ENCODE measurements at places on chromosomes 4 and X. TPM values are rescaled to one million over a fixed set of nuclear protein-coding genes. Genes with fewer than 3 reads are reported as not detected.

Gene MAGEB2
- total RNA-seq, result not detected

Gene ADH6
- not detected for total RNA-seq

Gene GASK1B
- total RNA-seq, result 57.8 TPM

Gene AFAP1
- 29.8 TPM for total RNA-seq

Gene AMBN
- not detected for total RNA-seq

Gene NALF2
- total RNA-seq, result 0.20 TPM

DNA sequence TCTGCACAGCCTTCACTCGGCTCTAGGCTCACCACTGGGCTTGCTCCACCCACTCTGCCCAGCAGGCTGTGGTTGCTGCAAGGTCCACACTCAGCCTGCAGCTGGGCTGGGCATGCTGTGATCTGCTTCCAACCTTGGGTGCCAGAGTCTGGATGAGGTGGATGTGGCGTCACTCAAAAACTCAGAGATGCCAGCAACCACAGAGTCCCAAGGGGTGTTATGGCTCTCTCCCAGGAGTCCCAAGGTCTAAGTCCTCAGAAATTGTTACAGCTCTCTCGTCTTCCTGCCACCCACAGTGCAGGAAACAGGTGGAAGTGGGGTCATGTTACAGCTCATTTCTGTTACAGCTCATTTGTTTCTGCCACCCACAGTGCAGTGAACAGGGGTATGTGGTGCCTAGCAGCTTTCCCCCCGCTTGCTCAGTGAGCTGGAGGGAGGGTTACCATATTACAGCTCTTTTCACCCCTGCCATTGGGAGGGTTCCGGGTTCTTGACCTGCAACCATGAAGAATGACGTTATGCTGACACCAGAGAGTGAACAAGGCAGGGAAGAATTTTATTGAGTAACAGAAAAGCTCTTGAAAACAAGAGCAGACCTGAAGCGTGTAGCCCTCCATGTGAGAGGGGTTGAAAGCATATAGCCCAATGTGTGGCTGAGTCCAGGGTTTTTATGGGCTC lies 893.9 kb downstream of the PCDH7 start:
- no peak for DNase-seq

GRCh38 chrX:42289492-42290385 lies 366.4 kb upstream of the CASK start:
- no peak for DNase-seq

DNA sequence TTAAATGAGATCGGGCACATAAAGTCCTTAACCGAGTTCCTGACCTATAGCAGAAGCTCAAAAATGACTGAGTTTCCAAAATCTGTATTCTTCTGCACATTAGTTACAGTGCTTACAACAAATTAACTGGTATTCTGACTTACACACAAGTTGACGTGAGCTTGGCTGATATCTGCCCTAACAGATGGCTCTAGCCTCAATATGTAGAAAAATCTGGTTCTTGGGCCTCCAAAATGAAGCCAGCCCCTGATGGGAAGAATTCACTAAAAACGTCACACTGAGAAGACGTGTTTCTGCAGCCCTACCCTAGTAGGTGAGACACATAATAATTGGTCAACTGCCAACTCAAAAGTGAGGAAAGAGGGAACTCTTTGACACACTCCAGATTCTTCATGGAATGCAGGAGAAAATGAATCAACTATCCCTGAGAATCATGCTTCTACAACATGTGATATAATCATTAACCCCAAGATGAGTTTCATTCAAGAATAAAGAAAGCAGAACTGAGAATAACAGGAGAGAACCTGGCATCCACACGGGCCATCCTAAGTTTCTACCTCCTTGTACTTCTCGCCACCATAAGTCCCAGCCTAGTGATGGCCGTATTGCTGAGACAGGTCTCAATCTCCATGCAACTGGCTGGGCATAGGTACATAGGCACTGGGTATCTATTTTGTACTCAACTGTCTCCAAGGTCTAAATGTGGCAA lies 8.2 kb downstream of the STX18 start:
- no peak for DNase-seq

GRCh38 chr4:174177536-174177935 lies 105.9 kb downstream of the FBXO8 start:
- DNase-seq, result no peak

DNA sequence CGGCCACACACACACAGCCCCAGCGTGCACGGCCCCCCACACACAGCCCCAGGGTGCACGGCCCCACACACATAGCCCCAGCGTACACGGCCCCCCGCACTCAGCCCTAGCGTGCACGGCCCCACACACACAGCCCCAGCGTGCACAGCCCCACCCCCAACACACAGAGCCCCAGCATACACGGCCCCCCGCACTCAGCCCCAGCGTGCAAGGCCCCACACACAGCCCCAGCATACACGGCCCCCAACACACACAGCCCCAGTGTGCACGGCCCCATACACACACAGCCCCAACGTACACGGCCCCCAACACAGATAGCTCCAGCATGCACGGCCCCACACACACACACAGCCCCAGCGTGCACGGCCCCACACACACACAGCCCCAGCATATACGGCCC lies 17.6 kb downstream of the GAK start:
- no peak for DNase-seq

GRCh38 chrX:74232859-74233258 lies 71.1 kb upstream of the ZCCHC13 start:
- peak; percentile 19 for DNase-seq

DNA sequence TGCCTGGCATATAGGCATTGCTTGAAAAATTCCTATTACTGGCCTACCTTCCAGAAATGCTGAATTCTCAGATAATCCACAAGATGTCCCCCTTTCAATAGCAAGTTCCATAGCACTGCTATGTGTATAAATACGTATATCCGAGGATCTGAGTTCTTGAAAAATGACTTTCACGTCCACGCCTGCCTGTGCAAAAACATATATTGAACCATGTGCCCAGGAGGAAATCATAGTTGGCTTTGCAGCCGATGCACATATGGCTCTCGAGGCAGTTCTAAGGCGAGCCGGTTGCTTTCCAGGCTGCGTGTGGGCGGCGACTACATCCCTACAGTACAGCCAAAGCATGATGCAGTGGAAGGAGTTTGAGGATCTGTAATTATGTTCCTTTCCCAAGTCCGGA lies 55.4 kb upstream of the ESX1 start:
- peak; percentile 47 for DNase-seq

- DNase-seq, result peak; percentile 43
These were observed 40.8 kb downstream of the LAMP2 start for GRCh38 chrX:120428309-120428708.

DNA sequence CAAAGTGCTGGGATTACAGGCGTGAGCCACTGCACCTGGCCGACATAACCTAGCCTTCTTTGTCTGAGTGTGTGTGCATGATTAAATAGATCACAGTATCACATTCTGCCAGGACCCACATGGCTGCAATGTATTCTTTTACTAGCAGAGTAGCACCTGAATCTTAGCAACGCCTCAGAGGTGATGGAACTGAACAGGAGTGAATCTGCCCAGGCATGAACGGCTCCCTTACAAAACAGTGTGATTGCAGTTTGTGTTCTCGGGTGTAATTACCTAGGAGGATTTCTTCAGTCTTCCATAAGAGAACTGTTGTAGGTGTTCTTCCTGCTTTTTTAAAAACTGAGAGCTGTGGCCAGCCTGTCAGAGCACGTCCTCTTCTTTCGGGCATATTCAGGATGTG lies 122.7 kb upstream of the STS start:
- no peak for DNase-seq

DNA sequence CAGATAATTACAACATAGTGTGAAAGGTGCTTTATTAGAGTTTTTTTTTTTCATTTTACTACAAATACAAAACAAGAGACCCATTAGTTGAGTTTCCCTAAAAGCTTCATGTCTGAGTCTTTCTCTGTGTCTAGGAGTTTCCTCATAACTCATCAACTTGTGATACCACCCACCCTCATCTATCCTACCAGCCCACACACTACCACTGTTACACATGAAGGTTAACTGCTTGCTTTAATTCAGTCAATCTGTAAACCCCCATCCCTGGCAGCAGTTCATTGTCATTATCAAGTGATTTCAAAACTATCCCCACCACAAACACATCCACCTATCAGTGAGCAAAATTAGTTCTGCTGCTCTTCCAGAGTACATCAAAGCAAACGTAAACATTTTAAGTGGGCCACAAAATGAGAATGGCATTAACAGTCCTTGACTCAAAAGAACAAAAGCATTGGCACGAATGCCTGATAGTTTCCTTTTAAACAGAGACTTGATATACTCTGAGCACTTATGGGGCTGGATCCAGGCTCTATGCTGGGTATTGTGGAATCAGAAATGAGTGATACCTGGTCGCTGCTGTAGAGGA lies 331.6 kb upstream of the FAM241A start:
- DNase-seq, result no peak

GRCh38 chrX:150254909-150255308 lies 108.2 kb upstream of the MAMLD1 start:
- no peak for DNase-seq

- DNase-seq, result no peak
These were observed 186.3 kb downstream of the PPP3CA start for GRCh38 chr4:101160792-101161592.

GRCh38 chr4:140243278-140243753 lies 89.3 kb upstream of the MAML3 start:
- peak; percentile 69 for DNase-seq

DNA sequence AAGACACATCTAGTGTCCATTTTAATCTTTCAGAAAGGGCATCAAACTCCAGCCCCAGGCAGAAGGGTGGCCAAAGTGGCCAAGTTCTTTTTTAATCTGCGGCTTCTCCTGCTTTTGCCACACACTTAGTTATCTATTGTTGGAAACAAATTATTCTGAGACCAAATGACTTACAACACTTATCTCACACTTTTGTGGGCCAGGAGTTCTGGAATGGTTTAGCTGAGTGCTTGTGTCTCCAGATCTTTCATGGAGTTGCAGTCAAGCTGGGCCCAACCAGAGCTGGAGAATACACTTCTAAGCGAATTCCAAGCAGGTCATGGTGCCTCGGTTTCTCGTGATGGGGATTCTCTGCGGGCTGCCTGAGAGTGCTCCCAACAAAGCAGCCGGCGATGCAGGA lies 4.0 kb downstream of the TXK start:
- no peak for DNase-seq

DNA sequence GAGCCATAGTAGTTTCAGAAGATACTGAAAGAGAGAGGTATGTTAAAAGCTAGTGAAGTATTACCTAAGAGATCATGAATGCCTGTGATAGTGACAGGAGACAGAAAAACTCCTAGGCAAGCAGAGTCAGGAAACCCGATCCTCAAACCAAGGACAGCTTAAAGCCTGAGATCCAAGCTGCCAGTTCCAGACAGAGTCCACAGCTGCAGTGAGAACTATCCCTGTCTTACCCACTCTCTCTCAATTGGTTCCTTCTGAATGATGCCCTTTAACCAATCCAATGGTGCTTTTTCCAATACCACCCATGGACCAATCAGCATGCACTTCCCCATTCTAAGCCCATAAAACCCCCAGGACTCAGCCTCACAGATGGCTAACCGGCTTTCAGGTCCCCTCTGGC lies 90.4 kb upstream of the PCDH10 start:
- DNase-seq, result no peak

DNA sequence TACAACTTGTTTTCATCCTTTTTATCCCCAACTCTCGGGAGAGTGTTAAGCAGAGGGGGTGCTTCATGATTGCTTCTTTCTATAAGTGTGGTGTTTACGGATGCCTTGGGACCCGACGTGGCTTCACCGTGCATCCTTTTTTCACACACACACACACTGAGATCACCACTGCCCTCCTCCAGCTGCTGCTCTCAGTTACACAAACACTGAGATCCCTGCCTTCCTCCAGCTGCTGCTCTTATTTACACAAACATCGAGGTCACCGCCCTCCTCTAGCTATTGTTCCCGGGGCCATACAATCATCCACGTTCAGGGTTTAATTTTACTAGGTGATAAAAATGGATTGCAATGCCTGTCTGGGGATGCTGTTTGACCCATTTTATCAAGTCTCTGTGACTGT lies 155.4 kb upstream of the FAM9B start:
- DNase-seq, result no peak

DNA sequence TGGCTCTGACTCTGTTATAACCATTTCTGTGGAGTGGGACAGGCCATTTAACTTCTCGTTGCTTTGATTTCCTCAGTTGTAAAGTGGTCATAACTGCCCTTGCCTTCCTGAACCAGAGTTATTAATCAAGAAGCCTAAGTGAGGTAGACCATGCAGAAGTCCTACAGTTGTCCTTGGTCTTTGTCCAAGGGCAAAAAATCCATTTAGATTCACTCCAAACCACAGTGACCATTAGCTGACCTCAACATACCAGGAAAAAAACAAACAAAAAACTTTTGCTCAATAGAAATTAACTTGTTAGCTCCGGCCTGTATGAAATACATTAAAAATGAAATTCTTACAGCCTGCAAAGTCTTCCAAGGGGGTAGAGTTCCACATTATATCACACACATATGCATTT lies 52.7 kb downstream of the TBC1D9 start:
- no peak for DNase-seq

DNA sequence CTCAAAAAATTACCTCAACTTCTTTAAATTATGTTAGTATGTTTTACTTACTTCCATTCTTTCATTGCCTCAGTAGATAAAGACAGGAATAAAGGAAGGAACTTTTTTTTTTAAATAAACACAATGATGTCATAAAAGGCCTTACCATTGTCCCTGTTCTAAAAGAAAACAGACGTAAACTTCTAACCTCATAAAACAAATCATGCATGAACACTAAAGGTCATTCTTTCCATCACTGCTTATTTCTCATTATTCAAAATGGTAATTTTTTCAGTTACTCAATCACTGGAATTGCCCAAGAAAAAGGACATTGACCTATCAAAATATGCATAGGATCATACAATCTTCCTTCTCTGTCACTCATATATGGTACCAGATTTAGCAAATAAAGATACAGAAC lies 32.2 kb upstream of the ARMCX2 start:
- no peak for DNase-seq

GRCh38 chr4:140372751-140373327 lies 607 bp upstream of the SCOC start:
- no peak for DNase-seq

- DNase-seq, result no peak
These were observed 803.0 kb downstream of the DMD start for GRCh38 chrX:32408389-32408788.

GRCh38 chr4:105170711-105171110 lies 24.0 kb downstream of the TET2 start:
- no peak for DNase-seq

- DNase-seq, result no peak
These were observed 75.9 kb downstream of the FIP1L1 start for GRCh38 chr4:53453385-53453784.

- DNase-seq, result no peak
These were observed 703 bp upstream of the FTSJ1 start for GRCh38 chrX:48475296-48475695.

DNA sequence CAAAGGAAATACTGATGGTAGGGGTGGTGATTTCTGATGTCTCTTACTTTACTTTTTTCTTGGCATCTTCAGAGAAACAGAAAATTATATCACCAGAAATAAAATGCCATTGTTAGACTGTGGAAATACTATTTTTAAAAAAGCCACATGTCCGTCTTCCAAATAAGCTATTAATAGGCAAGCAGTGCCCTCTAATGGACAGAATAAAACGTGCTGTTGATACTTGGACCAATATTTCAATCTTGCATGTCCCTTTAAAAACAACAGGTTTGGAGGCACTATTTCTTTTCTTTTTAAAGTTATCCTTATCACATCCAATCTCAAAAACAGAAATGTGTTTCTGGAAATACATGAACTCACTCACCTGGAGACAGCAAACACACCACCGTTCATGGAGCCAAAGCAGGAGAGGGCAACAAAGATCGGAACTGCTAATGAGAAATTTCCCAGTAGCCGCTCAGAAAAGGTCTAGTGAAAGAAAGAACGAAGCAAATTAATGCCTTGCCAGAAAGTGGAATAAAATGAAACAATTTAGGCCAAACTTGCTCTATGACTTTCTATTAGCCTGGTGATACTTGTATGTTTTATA lies 59.2 kb downstream of the SLC7A11 start:
- peak; percentile 86 for DNase-seq
